ENCODE measurements at places on chromosomes 7 and 10. TPM values are rescaled to one million over a fixed set of nuclear protein-coding genes. Genes with fewer than 3 reads are reported as not detected.

DNA sequence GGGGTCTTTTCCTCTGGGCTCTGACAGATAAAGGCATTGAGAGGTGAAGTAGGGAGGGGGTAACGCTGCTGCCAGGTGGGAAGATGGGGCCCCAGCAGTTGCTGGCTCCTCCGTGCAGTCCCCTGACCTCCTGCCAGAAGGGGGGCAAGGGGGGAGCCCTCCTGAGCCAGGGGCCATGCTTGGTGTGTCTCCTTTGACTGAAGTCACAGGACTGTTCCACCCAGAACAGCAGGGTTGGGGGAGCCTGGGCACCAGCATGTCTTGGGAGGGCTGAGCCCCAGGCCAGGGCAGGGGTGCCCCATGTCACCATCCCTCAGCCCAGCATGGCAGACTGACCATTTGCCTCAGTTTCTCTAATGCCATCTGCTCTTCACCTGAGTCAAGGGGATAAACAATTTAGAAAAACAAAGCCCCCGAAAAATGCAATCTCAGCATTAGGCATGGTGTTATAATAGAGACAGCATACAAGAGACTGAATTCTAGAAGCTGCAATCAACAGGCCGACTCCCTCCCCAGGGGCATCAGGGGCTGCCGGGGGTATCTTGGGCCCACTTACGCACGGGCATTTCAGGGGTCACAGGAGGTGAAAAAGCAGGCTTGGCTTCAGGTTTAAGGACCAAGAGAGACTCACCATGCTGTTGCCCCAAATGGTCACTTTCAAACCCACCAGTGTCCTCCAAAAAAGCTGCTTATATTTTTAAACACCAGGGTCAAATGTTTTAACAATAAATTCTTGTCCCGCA is 108.6 kb upstream of the GPR26 start:
- H3K36me3 ChIP-seq: no peaks in the 10 kb centered on the region
- DNase-seq: peak; percentile 69
- H3K27ac ChIP-seq: no peak overlapping the region
- H3K4me1 ChIP-seq: no peaks in the 10 kb centered on the region
- H3K4me3 ChIP-seq: no peak overlapping the region

DNA sequence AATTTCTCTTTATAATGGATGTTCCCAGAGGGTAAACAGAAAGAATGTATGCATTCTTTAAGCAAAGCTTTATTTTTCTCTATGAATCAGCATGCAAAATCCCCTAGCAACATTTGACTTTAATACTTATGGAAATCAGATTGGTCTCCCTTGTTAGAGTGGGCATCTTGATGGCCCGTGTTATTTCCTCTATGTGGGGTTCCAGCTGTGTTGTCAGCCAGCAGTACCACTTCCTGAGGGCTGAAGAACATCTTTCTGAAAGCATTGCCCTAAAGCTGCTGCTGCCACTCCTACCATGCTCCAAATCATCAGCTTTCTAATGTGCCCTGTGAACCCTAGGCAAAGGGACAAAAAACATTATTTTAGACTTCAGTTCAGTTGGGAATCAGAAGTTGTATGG is 70.4 kb upstream of the HECTD2 start:
- no peaks in the 10 kb centered on the region for H3K27me3 ChIP-seq
- no peak overlapping the region for H3K4me3 ChIP-seq
- H3K36me3 ChIP-seq: no peaks in the 10 kb centered on the region
- peaks cover 23% of the 10 kb centered on the region for H3K4me1 ChIP-seq
- H3K27ac ChIP-seq: no peak overlapping the region

DNA sequence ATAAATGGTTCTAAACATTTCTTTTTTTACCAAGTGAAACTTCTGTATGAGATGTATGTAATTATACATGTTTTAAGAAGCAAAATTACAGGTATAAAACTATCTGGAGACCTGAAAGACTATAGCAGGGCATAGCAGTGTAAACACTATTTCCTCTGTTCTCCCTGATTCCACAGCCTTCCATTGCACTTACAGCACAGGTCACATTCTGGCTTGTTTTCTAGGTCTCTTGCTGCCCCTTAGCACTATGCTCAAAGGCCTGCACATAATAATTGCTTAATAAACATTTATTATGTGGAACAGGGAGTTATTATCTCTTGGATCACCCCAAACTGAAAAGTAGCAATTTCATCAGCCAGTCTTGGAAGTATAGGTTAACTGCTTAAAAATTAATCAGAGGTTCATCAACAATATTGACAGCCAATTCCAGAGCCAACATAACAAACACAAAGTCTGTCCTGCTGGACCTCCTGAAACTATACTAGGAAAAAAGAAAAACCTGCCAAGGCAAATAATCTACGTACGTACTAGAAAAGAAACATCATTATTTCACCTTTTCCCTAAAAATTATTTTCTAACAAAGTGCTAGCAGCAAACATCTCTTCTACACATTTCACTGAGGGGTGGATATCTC is 43.2 kb downstream of the PANK1 start:
- no peak overlapping the region for H3K27ac ChIP-seq
- H3K27me3 ChIP-seq: no peaks in the 10 kb centered on the region
- H3K4me3 ChIP-seq: no peak overlapping the region
- no peak for DNase-seq

GRCh38 chr7:128266883-128267594 is 26.0 kb downstream of the LEP start:
- H3K4me1 ChIP-seq: peaks cover 42% of the 10 kb centered on the region
- DNase-seq: no peak
- no peaks in the 10 kb centered on the region for H3K27me3 ChIP-seq
- peak overlapping the region; percentile 50 for H3K4me3 ChIP-seq
- H3K27ac ChIP-seq: peak overlapping the region; percentile 91

GRCh38 chr7:118250860-118251494 is 26.5 kb downstream of the ANKRD7 start:
- no peak overlapping the region for H3K4me3 ChIP-seq
- peaks cover 12% of the 10 kb centered on the region for H3K27me3 ChIP-seq
- no peak overlapping the region for H3K27ac ChIP-seq
- no peak for DNase-seq

DNA sequence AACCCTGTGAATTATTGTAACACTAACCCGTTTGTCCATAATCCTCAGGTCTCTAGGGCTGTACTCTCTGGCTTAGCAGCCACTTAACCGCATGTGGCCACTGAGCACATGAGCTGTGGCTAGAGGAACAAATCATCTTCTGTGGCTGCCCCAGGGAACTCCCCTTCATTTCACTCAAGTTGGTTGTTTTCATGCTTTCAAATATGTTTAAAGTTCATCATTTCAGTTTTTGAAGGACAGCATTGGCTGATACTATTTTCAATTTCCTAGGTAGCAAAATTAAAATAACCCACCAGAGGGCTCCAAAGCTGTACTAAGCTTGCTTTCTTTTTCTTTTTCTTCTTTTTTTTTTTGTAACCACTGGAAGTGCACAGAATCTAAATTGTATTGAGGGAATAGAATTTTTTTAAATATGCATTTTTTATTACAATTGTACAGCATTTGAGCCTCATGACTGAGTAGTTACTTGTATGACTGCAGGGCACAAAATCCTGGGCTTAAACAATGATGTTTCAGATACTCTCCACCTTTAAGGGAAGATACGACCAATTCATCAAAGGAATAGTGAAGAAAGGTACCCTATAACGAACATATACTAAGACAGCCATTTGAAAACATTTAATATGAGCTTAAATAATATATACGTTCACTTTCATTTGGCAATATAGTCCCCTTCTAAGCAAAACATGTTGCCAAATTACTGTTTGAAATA is 38.6 kb downstream of the MRC1 start:
- H3K27ac ChIP-seq: no peak overlapping the region
- no peak overlapping the region for H3K4me3 ChIP-seq
- DNase-seq: no peak
- no peaks in the 10 kb centered on the region for H3K36me3 ChIP-seq
- peaks cover 17% of the 10 kb centered on the region for H3K27me3 ChIP-seq
- no peaks in the 10 kb centered on the region for H3K4me1 ChIP-seq

GRCh38 chr10:71713135-71714030 is 6.2 kb downstream of the C10orf105 start:
- no peak overlapping the region for H3K4me3 ChIP-seq
- H3K27ac ChIP-seq: no peak overlapping the region
- no peaks in the 10 kb centered on the region for H3K36me3 ChIP-seq
- peaks cover 8% of the 10 kb centered on the region for H3K4me1 ChIP-seq
- DNase-seq: no peak
- peaks cover 3% of the 10 kb centered on the region for H3K27me3 ChIP-seq

DNA sequence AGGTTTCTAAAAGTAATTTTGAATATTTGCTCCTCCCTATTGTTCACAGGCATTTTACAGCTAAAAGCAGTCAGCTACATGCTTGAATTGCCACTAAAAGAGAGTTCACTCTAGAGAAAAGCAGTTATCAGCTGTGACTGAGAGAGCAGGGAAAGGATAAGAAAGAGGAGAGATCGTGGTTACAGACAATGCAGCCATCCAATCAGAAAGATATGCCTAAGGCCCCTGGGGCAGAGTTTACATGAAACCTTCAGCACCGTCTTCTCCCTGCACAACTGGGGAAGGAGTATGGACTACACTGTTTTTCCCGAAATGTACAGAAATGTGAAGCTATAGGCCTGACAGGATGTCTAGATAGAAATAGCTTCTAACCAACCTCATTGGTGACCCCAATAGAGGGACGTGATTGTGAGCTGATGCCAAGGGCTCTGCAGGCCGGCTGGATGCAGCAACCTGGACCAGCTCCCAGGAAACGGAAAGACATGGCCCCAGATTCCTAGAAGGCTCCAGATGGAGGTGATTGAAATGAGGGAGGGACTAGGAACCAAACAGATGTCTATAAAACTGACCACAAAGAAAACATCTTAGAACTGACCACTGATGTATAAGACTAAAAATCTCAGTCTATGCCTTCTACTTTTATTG is 3.2 kb upstream of the VSTM4 start:
- H3K27ac ChIP-seq: no peak overlapping the region
- peaks cover 3% of the 10 kb centered on the region for H3K27me3 ChIP-seq
- DNase-seq: no peak
- H3K4me3 ChIP-seq: no peak overlapping the region
- H3K36me3 ChIP-seq: no peaks in the 10 kb centered on the region

GRCh38 chr7:53642361-53642760 is 606.9 kb downstream of the POM121L12 start:
- H3K4me3 ChIP-seq: no peak overlapping the region
- H3K36me3 ChIP-seq: no peaks in the 10 kb centered on the region
- H3K27me3 ChIP-seq: peaks cover 2% of the 10 kb centered on the region
- DNase-seq: no peak

DNA sequence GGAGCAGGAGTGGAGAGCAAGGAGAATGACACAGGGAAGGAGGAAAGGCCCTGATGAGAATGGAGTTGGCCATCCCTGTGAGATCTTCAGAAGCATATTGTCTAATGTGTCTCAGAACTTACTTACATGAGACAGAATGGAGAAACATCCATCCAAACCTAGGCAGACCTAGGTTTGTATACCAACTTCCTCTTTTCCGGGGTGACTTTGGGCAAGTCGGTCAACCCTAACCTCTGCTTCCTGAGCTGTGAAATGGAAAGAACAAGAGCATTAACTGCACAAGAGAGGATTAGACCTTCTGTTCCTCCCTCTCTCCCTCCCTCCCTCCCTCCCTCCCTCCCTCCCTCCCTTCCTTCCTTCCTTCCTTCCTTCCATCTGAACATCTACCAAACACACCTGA is 4.5 kb downstream of the GHRHR start:
- no peaks in the 10 kb centered on the region for H3K36me3 ChIP-seq
- no peak for DNase-seq
- no peaks in the 10 kb centered on the region for H3K4me1 ChIP-seq

DNA sequence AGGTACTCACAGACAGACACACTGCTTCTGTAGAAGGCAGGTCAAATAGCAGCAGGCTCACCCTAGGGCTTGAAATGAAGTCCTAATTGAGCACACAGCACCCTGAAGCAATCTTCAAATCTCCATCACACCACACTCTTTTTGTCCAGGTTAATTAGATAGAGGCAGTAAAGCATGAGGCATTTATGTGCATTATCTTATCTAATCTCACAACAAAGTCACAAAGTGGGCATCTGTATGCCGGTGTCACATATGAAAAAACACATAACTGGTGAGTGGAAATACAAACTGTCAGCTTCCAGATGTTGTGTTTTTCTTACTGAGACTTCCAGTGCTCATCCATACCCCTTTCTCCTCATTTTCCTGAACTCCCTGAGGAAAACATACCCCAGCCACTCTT is 63.8 kb upstream of the NRBF2 start:
- H3K27me3 ChIP-seq: peaks cover 6% of the 10 kb centered on the region
- H3K27ac ChIP-seq: no peak overlapping the region
- H3K36me3 ChIP-seq: no peaks in the 10 kb centered on the region
- H3K4me1 ChIP-seq: peaks cover 8% of the 10 kb centered on the region
- no peak overlapping the region for H3K4me3 ChIP-seq
- DNase-seq: no peak

DNA sequence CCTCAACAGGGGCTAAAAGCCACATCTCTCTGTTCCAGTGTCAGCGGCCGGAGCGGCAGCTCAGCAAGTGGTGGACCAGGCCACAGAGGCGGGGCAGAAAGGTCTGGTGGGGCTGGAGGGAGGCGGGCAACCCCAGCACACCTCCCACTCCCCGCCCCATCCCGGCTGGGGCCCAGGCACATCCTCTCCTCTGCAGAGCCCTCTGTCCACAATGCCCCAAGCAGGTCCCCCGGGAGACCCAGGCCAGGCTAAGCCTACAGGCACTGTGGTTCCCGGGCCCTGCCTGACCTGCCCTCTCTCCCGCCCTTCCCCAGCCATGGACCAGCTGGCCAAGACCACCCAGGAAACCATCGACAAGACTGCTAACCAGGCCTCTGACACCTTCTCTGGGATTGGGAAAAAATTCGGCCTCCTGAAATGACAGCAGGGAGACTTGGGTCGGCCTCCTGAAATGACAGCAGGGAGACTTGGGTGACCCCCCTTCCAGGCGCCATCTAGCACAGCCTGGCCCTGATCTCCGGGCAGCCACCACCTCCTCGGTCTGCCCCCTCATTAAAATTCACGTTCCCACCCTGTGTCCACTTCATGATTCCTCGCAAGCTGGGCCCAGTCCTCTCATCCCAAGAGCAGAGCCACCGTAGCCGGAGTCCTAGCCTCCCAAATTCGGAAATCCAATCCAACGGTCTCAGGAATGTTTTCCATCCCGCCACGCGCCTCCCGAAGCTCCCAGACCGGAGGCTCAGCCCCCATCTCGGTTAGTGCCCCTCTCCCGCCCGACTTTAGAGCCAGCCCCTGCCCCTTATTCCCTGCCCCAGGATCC is 2.1 kb downstream of the ADIRF start:
- DNase-seq: peak; percentile 89
- no peaks in the 10 kb centered on the region for H3K36me3 ChIP-seq
- peak overlapping the region; percentile 89 for H3K4me3 ChIP-seq
- peak overlapping the region; percentile 96 for H3K27ac ChIP-seq
- H3K27me3 ChIP-seq: no peaks in the 10 kb centered on the region

CDHR3 gene
- 1.9 TPM for total RNA-seq

TMEM225B gene
- 1.8 TPM for total RNA-seq

CNPY4 gene
- 31.5 TPM for total RNA-seq

PPP2R2D gene
- 24.3 TPM for total RNA-seq

NSMCE4A gene
- total RNA-seq: 25.1 TPM

CDNF gene
- total RNA-seq: 0.69 TPM

RARRES2 gene
- 1.4 TPM for total RNA-seq

EPDR1 gene
- 20.1 TPM for total RNA-seq

ARL4A gene
- total RNA-seq: 14.9 TPM

ERVW-1 gene
- not detected for total RNA-seq

TMEM196 gene
- not detected for total RNA-seq

SLC16A9 gene
- 1.00 TPM for total RNA-seq
